Pons (tissue), 1 donor: ENCODE measurements at places on chromosomes 12 and 14.

DNA sequence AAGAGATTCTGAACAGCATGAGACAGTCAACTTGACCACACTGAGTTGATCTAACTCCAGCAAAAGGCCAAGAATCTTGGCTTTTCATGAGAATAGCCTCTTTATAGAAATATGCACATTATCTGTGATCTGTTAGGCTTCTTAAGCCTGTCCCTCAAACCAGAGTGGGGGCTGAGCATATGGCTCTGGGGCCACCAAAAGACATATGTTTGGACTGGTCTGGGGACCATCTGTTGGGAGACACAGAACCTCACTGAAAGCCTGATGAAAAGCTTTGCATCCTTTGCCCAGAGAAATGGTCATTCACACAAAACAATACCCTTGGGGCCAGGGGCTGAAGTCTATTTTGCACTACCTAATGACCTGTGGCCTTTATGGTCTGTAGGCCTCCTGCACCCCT is 165.3 kb upstream of the PRMT8 start:
- DNase-seq, result no peak

DNA sequence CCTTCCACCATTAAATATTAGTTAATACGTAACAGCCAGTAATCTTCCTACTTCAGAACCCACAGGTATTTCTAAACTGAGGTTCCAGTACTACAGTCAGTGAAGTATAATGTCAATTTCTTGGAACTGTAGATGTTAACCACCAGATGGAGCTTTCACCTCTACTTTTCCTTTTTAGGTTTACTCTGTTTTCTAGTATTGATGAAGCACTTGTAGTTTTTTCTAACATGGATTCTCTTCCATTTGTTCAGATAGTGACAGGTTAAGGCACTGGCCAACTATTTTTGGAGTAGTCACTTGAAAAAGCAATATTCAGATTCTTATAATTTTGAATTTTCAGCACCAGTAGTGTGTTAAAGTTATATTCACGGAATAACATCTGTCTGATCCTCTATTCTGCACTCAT is 4.6 kb upstream of the SEC23A start:
- peak; percentile 31 for DNase-seq

- DNase-seq, result peak; percentile 36
Measured at GRCh38 chr12:43501703-43502102, 50.3 kb downstream of the ADAMTS20 start.

GRCh38 chr14:58428118-58428683 is 682 bp downstream of the KIAA0586 start:
- peak; percentile 65 for DNase-seq

GRCh38 chr14:53663709-53664108 is 292.9 kb downstream of the BMP4 start:
- peak; percentile 27 for DNase-seq

DNA sequence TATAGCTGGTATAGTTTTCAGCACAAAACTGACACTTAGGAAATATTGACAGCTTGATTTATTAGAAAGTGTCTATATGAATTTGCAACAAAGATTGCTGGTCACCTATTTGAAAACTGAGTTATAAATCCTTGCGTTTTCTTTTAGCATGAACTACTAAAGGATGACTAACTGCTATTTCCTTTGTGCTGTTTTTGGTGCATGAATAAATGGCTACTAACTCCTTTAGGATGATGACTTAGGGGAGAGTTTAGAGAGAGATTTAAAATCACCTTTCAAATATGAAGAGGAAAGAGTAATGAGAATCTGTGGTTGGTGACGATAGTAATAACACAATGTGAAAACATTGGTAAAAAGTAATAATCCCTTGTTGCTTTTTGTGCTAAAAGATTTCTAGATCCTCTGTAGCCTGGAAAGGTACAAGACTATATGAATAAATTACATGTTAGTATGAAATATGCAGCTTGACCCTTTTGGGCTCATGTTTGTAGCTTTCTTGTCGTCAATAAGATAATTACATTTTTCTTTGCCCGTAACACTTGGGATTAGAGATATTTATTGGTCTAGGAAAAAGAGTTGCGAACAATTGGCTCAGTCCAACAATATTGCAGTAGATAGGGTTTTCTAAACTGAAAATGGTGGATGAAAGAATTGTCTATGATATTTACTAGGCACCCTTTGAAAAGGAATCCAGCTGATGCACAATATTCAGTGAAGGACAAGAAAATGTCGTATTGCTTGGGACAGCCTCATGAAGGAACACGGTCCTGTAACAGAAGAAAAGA is 453.0 kb downstream of the ADAMTS20 start:
- no peak for DNase-seq

GRCh38 chr12:50633955-50634354 is 129.2 kb downstream of the DIP2B start:
- no peak for DNase-seq

DNA sequence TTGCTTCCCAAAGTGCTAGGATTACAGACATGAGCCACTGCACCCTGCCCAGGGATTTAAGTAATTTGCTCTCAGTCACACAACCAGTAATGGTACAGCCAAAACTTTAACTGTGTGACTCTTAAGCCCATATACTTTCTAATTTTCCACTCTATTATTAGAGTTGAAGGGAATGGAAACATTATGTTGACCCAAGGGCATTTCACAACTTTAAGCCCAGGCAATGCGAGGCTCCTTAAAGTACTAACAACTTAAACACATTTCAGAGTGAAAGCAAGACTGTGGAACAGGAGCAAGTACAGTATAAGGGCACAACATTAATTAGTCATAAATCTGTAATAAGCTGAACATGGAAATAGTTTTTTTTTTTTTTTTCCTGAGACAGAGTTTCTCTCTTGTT is 39.8 kb downstream of the BAZ1A start:
- no peak for DNase-seq

DNA sequence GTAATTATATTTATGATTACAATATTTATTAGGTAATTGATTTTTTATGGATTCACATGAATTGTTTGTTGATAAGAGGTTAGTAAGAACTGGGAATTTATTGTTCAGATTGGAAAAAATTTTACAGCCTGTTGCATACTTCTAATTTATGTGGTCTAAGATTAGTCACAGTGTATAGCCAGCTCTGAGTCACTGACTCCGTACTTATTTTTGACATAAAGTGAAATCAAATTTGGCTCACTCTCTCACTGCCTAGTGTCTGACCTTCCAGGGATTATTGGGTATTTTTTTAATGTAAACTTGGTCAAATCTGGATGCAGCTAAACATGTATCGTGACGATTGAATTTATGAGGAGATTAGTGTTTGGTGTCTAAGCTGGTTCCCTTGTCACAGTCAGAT is 109.3 kb downstream of the PTPRQ start:
- DNase-seq, result no peak

DNA sequence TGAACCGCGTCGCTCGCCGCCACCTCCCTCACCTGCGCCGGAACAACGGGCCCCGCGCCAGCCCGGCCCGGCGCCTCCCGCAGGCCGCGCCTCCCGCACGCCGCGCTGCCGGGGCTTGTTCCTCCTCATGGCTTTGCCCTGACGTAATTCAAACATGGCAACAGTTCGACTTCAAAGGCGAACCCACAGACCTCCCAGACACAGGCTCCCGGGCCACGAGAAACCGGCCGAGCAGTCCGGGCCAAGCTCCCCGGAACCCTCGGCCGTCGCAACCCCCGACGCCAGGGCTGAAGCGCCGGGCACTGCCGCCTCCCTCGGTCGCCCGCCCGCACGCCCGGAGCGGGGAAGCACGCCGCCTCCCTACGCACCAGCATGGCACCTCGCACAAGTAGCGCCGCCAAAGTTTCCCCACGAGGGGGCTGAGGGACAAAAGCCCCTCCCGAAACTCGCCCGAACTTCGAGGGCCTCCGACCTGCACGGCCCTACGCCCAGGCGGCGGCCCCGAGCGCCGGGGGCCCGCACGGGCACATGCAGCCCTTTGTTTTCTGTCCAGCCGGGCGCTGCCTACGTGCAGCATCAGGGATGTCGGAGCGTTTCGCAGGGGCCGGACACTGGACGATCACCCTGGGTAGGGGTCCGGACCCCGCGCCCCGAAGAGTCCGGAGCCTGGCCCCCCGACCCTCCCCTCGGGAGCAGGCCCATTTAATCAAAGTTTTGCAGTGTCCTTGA is 1.7 kb downstream of the SINHCAF start:
- DNase-seq, result peak; percentile 20

GRCh38 chr12:61043838-61044237 is 1216.4 kb upstream of the USP15 start:
- no peak for DNase-seq

- DNase-seq, result no peak
Measured at GRCh38 chr12:2999265-2999841, 40.2 kb downstream of the TEAD4 start.

- no peak for DNase-seq
Measured at GRCh38 chr14:32358781-32359180, 29.7 kb downstream of the AKAP6 start.

GRCh38 chr12:108046135-108046534 is 83.0 kb upstream of the WSCD2 start:
- no peak for DNase-seq

DNA sequence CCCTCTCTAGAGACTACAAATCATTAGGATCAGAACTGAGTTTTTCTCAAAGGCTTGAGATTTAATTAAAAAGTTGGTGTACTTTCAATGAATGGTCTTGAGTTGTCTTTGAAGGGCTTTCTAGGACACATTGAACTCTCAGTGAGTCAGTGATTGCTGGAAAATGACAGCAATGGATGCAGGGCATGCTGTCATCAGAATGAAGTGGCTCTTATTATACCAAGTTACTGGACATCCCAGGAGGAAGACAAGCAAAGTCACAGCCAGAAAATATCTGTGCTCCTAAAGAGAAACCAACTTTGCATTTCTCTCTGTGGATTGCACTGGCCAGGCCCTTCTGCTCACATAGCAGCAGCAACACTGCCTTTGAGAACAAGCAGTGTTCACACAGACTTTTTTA is 112.6 kb downstream of the PRIMA1 start:
- DNase-seq, result no peak

DNA sequence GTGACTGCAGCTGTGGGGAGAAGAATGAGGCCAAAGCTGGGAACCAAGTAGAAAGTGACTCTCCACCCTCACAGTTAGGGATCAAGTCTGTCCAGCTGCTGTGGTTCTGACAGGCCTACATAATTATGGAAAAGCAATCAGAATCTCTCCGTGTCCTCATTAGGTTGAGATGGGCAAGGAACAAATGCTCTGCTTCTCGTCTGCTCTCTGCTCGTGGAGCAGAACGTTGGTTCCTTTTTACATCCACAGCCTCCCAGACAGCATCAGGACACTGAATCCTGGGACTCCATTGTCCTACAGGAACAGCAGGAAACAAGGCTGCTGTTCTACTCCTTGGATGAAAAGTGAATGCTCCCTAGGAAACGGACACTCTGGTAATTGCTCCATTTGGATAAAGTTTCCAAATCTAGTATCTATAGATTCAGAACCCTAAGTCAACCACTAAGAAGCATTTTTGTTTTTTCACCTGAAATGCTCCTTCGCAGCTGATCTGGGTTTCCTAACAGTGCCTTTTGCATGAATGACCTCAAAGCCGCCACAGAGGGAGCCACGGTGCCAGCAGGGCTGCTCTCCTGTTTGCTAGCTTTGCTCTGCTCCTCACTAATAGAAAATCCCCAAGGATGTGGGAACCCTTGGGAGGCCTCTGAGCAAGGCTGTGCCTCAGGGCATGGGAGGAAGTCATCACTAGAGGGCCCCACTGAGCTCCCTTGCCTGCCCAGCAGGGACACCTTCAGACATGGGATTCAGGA is 102.0 kb downstream of the EGLN3 start:
- DNase-seq, result peak; percentile 89

DNA sequence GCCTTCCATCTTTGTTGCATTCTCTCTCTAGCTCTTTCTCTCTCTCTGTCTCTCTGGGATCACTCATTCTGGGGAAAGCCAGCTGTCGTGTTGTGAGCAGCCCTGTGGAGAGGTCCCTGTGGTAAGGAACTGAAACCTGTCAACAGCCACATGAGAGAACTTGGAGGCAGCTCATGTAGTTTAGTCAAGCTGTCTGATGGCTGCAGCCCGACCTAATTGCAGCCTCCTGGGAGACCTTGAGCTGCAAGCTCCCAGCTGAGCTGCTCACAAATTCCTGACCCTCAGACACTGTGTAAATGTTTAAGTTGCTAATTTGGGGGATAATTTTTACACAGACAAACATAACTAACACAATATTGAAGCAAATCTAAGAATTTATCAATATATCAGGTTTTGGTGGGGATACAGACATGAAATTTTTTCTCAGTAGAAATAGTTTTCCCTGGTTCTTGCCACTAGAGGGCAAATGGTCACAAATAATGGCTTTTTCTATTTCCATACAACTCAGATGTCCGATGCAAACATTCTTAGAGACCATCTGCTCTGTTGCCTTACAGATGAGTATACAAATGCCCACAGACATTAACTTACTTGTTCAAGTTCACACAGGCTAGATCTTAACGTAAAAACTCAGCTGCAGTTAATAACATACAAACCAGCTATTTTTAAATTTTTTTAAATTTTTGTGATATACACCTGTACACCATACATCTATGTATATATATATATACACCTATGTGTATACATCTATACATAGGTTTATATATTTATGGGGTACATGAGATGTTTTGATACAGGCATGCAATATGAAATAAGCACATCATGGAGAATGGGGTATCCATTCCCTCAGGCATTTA is 15.5 kb upstream of the KRR1 start:
- DNase-seq, result peak; percentile 75

- DNase-seq, result peak; percentile 24
Measured at GRCh38 chr12:56931474-56931978, 2.7 kb downstream of the SDR9C7 start.
